Activated CD4-positive, alpha-beta T cell treated with anti-CD3 and anti-CD28 coated beads, Interleukin-2, amount 50 U/mL, for 1 hour (primary cell): ENCODE measurements at places on chromosomes 13 and 19.

DNA sequence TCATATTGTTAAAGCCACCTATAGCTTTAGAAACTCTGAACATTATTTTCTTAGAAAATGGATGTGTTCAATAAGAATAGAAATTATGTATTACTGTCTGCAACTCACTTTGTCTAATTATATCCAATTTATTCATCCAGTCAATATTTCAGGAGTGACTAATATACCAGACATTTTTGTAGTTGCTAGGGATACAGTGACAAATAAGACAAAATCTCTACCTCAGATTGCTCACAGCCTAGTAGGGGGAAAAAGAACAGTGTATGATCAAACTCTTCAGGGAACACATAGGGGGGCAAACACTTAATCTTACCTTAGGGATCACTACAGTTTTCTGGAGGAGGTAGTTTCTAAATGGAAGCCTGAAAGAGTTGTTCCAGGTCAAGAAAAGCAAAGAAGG, 8.6 kb downstream of the BRCA2 start:
- DNase-seq = no peak

DNA sequence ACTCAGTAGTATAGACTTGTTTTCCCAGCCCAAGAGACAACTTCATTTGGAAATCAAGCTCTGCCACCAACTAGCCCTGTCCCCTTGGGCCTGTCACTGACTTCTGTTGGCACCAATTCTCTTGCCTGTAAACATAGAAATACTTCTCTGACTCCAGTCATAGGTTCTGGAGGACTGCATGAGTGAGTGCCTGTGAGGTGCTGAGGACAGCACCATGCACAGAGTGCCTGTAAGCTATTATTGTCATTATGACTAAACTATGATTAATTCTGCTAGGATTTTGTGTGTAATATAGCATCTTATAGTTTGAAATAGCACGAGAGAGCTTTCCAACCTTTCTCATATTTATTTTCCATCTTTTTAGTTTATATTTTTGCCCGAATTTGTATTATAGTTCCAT, 247.9 kb downstream of the MYO16 start:
- DNase-seq = no peak

DNA sequence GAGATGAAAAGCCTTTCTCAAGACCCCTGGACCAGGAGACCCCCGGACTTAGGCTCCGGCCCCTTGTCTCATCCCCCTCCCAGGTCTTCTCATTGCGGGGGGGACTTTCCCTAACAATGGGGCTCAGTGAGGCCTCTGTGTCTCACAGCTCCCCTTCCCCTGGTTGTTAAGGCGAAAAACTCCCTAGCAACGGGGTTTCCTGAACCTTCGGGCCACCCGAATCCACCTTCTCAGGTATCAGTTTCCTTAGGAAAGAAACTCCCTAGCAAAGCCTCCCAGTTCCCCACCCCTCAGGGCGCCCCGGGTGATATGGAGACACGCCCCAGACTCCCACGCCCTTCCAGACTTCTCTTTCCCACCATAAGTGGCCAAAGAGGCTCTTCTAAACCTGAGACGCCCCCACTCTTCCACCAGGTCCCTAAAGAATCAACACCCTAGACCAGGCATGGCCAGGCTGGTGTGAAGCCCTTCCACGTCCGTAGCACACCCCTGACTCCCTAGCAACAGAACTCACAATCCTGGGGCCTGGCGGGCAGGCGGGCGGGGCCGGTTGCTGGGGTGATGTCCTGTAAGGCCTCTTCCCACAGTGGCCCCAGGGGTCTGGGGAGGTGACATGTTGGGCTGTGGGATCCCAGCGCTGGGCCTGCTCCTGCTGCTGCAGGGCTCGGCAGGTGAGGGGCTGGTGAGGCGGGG, at the start of gene TMEM190:
Gene TMEM190 (plus strand): TSS at position 586 of the 693 bp plus-strand sequence. CDS start 28 bp downstream, at position 614.
- no peak for DNase-seq

DNA sequence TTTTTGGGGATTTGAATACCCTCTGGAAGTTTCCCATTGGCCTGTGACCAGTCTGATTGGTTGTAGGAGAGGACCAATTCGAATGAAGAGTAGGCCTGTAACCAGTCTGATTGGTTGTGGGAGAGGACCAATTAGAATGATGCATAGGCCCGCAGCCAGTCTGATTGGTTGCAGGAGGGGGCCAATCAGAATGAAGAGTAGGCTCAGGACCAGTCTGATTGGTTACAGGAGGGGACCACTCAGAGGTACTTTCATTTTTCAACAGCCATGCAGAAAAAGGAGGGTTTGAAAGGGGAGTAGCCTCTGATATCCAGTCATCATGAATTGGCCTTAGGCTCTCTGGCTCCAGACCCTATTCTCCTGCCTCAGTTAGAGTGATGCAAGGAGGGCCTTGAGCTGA, 30.4 kb upstream of the SLC1A5 start:
- DNase-seq = no peak

GRCh38 chr13:61410669-61411297, 4.9 kb downstream of the PCDH20 start:
- no peak for DNase-seq

DNA sequence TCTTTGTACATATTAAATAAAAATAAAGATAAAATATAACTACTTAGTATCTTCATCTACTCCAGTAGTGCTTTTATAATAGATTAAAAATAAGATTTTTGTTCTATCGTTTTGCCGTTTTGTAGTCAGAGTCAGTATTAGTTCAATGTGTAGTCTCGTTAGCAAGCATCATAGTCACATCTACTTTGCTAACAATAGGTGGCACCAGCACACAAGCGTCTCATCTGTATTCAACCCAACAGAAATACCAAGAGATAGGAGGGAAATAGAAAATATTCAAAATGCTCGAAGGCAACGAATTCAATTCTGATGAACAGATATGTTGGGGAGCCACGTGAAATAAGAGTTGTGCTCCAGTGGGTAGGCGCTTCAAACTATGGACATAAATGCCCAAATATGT, 21.4 kb upstream of the MICU2 start:
- DNase-seq = no peak

- no peak for DNase-seq
Observed at GRCh38 chr13:43986421-43986981, 106.8 kb downstream of the LACC1 start.

GRCh38 chr19:41646589-41647204, 19.8 kb upstream of the CEACAM4 start:
- DNase-seq = peak; percentile 40

DNA sequence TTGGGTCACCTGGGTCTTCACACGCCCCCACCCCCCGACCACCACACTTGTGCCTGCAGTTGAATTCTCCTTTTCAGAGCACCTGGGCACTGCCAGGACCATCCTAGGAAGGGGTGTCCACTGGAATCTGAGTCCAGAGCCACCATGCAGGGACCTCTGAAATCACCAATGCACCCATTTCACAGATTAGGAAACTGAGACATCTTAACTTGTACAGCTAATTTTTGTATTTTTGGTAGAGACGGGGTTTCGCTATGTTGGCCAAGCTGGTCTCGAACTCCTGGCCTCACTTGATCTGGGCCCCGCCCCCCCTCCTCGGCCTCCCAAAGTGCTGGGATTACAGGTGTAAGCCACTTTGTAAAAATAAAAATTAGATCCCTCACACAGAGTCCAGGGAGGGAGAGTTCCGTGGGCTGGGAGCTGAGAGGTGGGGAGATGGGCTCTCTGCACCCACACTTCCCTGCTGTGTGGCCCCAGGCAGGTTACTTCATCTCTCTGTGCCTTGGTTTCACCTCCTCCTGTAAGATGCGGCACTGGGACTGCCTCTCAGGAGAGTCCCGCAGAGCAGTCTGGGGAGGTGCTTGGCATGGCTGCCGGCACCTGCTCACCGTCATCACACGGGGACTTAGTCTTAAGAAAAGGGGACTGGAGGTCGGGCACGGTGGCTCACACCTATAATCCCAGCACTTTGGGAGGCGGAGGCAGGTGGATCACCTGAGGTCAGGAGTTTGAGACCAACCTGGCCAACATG, 45.9 kb upstream of the C19orf12 start:
- no peak for DNase-seq

DNA sequence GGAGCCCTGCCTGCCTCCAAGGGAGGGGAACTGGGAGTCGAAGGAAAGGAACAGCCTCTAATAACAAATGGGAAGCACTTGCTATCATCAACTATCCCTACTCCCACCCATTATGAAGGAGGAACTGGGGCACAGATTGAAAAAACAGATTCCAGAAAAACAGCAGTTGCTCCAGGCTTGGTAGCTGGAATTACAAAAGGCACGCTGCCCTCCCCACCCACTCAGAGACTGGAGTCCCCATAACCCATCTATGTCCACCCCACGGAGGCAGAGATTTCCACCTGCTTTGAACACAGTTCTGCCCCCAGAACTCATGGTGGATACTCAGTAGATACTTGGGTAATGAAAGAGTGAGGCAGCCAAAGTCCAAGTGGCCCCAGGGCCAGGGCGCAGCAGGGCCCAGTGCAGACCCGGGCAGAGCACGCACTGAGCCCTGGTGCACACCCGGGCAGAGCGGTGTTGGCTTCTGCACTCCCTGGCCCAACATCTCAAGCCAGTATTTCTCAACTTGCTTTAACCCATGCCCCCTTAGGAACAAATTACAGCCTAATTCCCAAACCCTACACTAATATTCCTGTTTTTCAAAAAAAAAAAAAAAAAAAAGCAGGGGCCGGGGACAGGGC, 19.1 kb upstream of the CCNP start:
- no peak for DNase-seq

DNA sequence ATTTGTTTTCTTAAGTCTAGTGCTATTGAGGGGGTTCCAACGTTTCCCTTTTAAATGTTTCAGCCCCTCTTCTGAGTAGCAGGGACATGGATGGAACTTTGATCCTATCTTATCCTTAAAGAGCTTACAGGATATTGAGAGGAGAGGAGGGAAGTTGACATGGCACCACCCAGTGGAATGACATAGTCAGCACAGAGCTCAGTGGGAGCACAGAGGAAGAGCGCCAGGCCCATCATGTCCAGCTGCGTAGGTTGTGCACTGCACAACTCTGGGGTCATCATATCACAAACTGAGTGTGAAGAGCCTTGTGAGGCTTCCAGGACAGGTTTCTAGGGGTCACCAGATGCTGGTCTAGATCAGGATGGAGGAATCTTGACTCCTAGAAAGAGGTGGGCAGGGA, 4.6 kb upstream of the CDC42EP5 start:
- no peak for DNase-seq

DNA sequence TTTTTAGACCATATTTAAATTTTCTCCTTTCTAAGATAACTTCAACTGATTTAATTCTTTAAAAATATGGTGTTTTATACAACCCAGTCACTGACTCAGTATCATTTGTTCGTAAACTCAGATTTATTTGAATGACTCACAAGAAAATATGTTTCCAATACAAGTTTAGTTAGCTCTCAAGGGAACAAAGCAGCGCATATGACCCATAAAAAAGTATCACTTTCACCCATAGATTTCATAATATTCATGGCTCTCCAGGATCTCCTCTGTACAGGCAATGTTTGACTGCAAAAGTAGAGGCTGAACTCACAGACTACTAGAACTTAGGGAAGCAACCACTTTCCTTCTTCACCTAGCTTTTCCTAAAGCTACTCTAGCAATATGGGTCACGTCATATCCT, 405.6 kb upstream of the PCDH9 start:
- no peak for DNase-seq

- DNase-seq = peak; percentile 42
Observed at GRCh38 chr13:41500511-41500910, 43.2 kb downstream of the RGCC start.

- no peak for DNase-seq
Observed at GRCh38 chr19:53808710-53809125, 15.4 kb downstream of the NLRP12 start.

- DNase-seq = no peak
Observed at GRCh38 chr13:50941146-50941545, 31.6 kb downstream of the RNASEH2B start.

DNA sequence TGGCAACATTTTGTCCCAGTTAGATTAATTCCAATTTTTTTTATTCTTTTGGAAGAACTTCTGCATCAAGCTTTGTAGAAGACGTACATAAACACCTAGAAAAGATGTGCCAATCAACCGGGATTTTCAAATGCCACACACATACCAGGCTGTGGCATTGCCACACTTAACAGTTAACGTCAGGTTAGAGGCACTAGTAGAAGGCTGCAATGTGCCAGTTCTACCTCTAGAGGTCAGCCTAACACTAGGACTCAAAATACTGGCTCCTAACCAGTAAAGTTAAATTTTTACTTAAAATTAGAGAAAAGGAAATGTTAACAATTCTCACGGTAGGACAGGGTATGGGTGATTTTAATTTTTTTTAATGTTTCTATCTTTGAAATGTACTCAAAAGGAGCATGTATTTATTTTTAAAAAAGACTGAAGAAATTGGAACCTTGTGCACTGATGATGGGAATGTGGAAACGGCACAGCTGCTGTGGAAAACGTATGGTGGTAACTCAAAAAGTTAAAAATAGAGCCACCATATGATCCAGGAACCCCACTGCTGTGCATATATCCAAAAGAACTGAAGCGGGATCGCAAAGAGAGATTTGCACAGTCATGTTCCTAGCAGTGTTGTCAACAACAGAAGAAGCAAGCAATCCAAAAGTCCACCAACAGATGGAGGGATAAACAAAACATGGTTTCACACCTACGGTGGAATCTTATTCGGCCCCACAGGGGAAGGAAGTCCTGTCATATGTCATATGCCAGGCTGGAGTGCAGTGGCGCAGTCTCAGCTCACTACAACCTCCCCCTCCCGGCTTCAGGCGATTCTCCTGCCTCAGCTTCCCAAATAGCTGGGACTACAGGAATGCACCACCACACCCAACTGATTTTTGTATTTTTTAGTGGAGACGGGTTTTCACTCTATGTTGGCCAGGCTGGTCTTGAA, 30.3 kb downstream of the CRYL1 start:
- peak; percentile 55 for DNase-seq

DNA sequence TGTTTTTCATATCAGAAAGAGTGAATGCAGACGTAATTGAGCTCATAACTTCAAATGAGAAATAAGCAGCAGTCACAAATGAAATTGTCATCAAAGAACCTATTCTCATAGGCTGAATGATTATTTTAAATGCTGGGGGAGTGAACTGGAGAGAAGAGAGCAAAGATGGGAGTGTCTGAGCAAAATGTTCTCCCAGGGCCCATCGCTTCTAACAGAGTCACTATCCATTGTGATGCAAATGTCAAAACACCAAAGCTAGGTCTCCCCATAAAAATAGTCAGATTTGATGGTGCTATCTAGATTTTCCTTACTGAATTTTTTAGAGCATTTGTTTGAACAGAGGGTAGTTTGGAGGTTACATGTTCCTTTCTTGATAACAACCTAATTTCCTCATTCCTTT, 278.7 kb downstream of the PCDH9 start:
- no peak for DNase-seq

DNA sequence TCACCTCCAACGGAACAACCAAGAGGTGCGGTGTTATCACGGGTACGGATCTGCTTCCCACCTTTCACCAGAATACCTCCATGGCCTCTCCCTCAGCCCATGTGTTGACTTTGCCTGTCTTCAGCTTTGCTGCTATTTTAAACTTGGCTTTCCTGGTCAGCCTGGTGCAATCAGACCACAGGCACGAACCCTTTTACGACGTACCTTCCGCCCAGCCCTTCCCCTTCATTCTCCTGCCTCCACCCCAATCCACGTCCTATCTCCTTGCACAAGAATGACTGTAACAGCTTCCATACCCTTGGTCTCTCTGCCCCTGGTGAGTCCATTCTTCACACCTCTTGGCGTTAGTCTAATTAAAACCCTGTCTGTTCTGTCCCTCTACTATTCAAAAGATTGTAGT, 431.7 kb downstream of the EFNB2 start:
- DNase-seq = no peak
